ENCODE measurements at places on chromosomes 12 and 14. TPM values are rescaled to one million over a fixed set of nuclear protein-coding genes. Genes with fewer than 3 reads are reported as not detected.

Gene NRXN3
- total RNA-seq, result 7.6 TPM

Gene CAPZA3
- not detected for total RNA-seq

DNA sequence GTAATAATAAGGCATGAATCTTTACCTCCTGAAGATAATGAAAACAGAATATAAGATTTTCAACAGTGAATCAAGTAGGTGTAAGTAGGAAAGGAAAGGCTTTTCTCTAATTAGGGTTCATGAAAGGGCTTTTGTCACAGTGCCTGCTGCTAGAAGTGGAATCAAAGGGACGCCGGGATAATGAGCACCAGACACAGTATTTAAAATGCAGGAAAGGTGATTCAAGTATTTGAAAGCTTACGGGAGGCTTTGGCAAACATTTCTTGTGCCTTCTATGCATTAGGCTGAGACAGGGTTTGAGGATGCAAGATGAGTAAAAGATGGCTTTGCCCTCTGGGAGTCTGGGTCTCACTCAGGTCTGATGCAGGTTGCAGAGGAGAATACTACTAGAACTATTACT, 70.5 kb upstream of the ANO4 start:
- no peaks in the 10 kb centered on the region for H3K36me3 ChIP-seq
- H3K27me3 ChIP-seq, result peaks cover 10% of the 10 kb centered on the region
- H3K4me3 ChIP-seq, result no peak overlapping the region
- H3K27ac ChIP-seq, result no peak overlapping the region
- no peaks in the 10 kb centered on the region for H3K4me1 ChIP-seq

Gene RNF212B
- not detected for total RNA-seq

Gene KRT75
- total RNA-seq, result not detected

GRCh38 chr12:32569259-32569658, 109.8 kb upstream of the DNM1L start:
- no peak overlapping the region for H3K4me3 ChIP-seq
- peak overlapping the region; percentile 21 for H3K27ac ChIP-seq

GRCh38 chr12:130280742-130281141, 56.9 kb upstream of the PIWIL1 start:
- H3K4me3 ChIP-seq, result no peak overlapping the region
- H3K27me3 ChIP-seq, result peaks cover 18% of the 10 kb centered on the region
- H3K36me3 ChIP-seq, result no peaks in the 10 kb centered on the region
- H3K27ac ChIP-seq, result no peak overlapping the region
- DNase-seq, result no peak
- H3K4me1 ChIP-seq, result no peaks in the 10 kb centered on the region

Gene PARPBP
- 4.4 TPM for total RNA-seq

Gene FAM222A
- 3.1 TPM for total RNA-seq

Gene MYO1H
- total RNA-seq, result 0.20 TPM

Gene KRT83
- total RNA-seq, result not detected

DNA sequence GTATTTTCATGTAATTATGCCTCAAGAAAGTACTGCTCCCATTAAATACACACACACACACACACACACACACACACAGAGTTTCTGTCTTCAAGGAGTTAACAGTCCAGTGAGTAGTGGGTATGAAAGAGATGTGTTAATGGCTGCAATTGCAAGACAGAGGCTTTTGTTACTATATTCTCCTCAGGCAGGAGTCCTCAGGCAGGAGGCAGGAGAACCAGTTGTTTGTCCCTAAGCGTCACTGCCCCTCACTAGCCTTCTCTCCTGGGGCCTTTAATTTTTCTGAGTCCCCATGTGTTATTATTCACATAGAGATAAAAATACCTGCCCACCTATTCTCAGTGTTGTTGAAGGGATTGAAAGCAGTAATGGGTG, 31.2 kb downstream of the DAD1 start:
- DNase-seq, result no peak
- peak overlapping the region; percentile 60 for H3K27ac ChIP-seq
- H3K4me3 ChIP-seq, result no peak overlapping the region
- H3K4me1 ChIP-seq, result peaks cover 66% of the 10 kb centered on the region

DNA sequence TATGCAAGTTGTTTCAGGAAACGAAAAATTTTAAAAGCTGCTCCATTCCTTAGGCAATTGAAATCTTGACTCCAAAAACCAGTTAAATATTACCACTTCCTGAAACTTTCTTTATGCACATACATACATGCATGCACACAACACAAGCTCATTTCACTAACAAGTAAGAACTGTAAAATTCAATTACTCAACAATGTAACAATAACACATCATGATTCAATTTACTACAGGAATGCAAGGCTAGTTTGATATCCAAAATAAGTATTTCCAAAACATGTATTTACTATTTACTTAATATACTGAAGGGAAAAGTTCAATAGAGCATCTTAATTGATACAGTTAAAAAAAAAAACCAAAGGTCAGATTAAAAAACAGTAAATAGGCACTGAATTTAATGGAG, 19.6 kb downstream of the NAP1L1 start:
- no peaks in the 10 kb centered on the region for H3K27me3 ChIP-seq
- no peak for DNase-seq

Gene CLEC4C
- total RNA-seq, result not detected

Gene OGFOD2
- total RNA-seq, result 20.3 TPM

GRCh38 chr14:48723841-48724495, 862.2 kb downstream of the RPS29 start:
- H3K27ac ChIP-seq, result no peak overlapping the region
- H3K4me1 ChIP-seq, result no peaks in the 10 kb centered on the region
- DNase-seq, result no peak
- H3K4me3 ChIP-seq, result no peak overlapping the region

GRCh38 chr12:130954544-130954831, 781 bp downstream of the ADGRD1 start:
- peak; percentile 80 for DNase-seq
- H3K27me3 ChIP-seq, result peaks cover 20% of the 10 kb centered on the region
- H3K4me1 ChIP-seq, result peaks cover 18% of the 10 kb centered on the region
- H3K27ac ChIP-seq, result peak overlapping the region; percentile 83
- H3K36me3 ChIP-seq, result no peaks in the 10 kb centered on the region

Data from left lung (tissue), 14 donors.